GOT3 (cell line): ENCODE measurements at places on chromosomes 4 and X.

- DNase-seq, result no peak
Observed at GRCh38 chrX:108419401-108419800, 18.8 kb downstream of the COL4A6 start.

DNA sequence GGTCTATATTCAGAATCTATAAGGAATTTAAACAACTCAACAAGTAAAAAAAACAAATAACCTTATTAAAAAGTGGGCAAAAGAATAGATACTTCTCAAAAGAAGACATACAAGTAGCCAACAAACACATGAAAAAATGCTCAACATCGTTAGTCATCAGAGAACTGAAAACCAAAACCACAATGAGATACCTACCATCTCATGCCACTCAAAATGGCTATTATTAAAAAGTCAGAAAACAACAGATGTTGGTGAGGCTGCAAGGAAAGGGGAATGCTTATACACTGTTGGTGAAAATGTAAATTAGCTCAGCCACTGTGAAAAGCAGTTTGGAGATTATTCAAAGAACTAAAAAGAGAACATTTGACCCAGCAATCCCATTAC is 201.6 kb downstream of the QDPR start:
- DNase-seq, result no peak

DNA sequence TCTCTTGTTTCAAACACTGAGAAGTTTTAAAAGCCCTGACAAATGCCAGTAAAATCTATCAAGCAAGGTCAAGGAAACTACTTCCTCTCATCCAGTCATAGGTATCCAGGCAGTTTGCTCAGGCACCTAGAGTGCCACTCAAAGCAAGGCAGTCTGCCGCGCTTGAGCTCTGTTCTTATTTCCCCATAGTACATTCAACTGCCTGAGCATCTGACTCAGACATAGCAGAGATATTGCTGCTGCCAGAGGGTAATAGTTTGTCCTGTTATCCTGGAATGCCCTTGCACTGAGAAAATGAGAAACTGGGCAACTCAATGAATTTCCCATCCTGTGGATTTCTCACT is 16.1 kb upstream of the ATP8A1 start:
- DNase-seq, result no peak

DNA sequence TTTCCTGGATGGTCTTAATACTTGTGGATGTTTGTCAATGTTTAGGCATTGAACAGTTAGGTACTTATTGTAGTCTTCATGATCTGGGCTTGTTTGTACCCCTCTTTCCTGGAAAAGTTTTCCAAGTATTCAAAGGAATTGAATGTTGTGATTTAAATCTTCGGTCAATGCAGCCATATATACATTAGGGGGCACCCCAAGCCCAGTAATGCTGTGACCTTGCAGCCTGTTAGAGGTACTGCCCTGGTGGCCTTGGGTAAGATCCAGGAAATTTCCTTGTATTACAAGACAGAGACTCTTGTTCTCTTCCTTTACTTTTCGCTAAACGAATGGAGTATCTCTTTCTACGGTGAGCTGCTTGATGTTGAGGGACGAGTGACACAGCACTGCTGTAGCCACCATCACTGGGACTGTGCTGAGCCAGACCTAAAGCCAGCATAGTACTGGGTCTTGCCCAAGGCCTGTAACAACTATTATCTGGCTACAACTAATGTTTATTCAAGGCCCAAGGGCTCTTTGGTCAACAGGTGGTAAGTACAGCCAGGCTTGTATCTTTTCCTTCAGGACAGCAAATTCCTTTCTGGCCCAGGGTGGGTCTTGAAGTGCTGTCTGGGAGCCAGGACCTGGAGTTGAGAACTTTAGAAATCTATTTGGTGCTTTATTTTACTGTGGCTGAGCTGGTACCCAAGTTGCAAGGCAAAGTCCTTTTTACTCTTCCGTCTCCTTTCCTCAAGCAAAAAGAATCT is 118.3 kb upstream of the ATOH1 start:
- DNase-seq, result no peak

DNA sequence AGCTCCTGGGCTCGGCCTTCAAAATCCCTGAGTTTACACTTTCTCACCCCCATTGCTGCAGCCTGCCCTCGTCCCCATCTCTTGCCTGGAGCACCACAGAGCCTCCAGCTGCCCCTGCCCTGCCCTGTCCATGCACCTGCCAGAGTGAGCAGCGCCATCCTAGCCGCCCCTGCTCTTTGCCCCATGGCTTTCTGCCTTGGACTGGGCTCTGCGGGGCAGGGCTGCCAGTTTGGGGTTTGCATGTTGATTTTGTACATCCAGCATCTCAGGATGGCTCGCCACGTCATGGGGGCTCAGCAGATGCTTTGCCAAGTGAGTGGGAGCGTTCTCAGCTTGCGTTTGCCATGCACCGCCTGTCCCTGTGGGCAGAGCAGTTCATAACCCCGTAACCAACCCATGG is 67.1 kb upstream of the HGFAC start:
- DNase-seq, result no peak
